Umbilical cord (tissue), 2 donors: ENCODE measurements at places on chromosomes 11 and 22. TPM values are rescaled to one million over a fixed set of nuclear protein-coding genes. Genes with fewer than 3 reads are reported as not detected.

The GNG3 gene
- total RNA-seq = not detected

The APLNR gene
- 1.7 TPM for total RNA-seq

The C11orf97 gene
- not detected for total RNA-seq

The CBX7 gene
- 10.4 TPM for total RNA-seq

The RNF141 gene
- total RNA-seq = 32.0 TPM

The CFAP300 gene
- total RNA-seq = 21.7 TPM

The HYOU1 gene
- total RNA-seq = 31.5 TPM

The PDGFB gene
- 4.8 TPM for total RNA-seq

The TNNI2 gene
- total RNA-seq = not detected

The GGT5 gene
- total RNA-seq = 7.5 TPM

The EWSR1 gene
- 125 TPM for total RNA-seq

The BACE1 gene
- 12.0 TPM for total RNA-seq

The NLRP14 gene
- 2.6 TPM for total RNA-seq

The CDC42BPG gene
- 0.96 TPM for total RNA-seq

The CYP2D6 gene
- 1.2 TPM for total RNA-seq

The HTR3A gene
- not detected for total RNA-seq

The NPTXR gene
- total RNA-seq = 3.9 TPM

The FIBIN gene
- 86.4 TPM for total RNA-seq
